GM23338 (cell line): ENCODE measurements at places on chromosomes 3 and 15. TPM values are rescaled to one million over a fixed set of nuclear protein-coding genes. Genes with fewer than 3 reads are reported as not detected.

GRCh38 chr15:25812073-25812472 is 51.1 kb downstream of the ATP10A start:
- DNase-seq = no peak

DNA sequence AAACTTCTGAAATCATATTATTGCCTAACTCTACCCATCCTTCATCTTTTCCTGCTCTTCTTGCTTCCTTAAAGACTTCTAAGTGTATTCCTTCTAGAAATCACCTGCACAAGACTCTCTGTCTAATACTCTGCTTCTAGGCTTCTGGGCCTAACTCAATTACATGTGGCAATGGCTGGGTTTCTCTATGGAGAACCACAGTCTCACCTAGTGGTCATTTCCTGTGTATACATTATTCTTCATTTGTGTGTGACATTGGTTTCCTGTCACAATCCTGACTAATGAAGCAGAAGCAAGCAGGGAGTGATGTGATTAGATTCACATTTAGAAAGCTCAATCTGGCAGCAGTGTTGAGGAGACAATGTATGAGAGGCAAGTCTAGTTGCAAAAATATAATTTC is 16.9 kb upstream of the CLDN1 start:
- peak; percentile 6 for DNase-seq

- no peak for DNase-seq
Observed at GRCh38 chr3:99186016-99186415, 284.5 kb upstream of the DCBLD2 start.

GRCh38 chr15:101198800-101199199 is 53.0 kb downstream of the CHSY1 start:
- peak; percentile 24 for DNase-seq

The PLA1A gene
- not detected in 2 replicates for polyA plus RNA-seq

DNA sequence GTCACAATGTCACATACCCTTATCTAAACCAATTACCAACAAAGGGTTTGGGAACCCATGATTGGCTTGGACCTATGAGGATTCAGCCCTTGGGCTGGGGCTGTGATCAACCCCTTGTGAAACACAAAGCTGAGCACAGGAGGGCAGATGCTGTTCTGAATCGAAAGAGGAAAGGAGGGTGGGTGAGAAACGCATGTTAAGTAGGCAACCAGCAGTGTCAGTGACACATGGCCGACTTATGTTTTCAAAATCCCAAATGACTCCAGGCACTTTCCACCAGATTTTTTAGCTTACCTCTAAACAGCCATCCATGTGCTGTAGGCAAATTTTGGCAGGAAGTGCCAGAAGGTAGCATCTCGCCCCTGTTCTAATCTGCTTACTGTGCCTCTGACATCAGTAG is 34.1 kb upstream of the KLHL25 start:
- no peak for DNase-seq

- no peak for DNase-seq
Observed at GRCh38 chr15:58459045-58459444, 27.3 kb downstream of the LIPC start.

The CLDN16 gene
- 0.06 TPM in 1 of 2 replicates, not detected in the other for polyA plus RNA-seq

The TICRR gene
- 10.9 and 11.2 TPM in 2 replicates for polyA plus RNA-seq

- DNase-seq = no peak
Observed at GRCh38 chr15:69609176-69609575, 156.6 kb downstream of the RPLP1 start.

DNA sequence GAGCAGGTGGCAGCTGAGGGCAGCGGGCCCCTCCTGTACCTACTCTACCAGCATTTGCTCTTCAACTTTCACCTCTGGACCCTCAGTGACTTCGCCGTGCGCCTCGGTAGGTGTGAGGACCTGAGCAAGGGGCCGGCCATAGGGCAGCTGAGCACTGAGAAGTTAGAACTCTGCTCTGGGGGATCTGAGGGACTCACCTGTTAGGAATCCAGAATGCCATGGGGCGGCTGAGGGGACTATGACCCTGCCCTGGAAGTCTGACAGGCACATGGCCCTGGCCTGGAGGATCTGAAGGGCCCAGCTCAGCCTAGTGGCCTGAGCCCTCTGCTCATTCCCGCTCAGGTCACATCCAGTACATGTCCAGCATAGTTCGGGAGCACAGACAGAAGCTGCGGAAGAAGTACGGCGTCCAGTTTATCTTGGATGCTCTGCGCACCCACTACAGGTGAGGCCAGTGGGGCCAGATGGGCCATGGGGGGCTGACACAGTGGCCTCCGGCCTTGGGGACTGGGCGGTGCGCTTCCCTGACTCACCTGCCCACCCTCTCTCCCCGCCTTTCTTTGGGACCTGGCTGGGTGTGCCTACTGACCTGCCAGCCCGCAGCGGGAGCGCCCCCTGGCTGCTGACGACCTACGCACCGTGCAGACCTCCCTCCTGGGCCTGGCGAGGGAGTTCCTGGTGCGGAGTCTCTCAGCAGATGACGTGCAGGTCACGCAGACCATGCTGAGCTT is 18.8 kb downstream of the NBEAL2 start:
- peak; percentile 93 for DNase-seq

GRCh38 chr3:188867691-188868265 is 304.0 kb upstream of the TPRG1 start:
- no peak for DNase-seq
